ENCODE measurements at places on chromosomes 3 and 15.

- DNase-seq: no peak
Measured at GRCh38 chr15:83285284-83285978, 967 bp upstream of the BNC1 start.

DNA sequence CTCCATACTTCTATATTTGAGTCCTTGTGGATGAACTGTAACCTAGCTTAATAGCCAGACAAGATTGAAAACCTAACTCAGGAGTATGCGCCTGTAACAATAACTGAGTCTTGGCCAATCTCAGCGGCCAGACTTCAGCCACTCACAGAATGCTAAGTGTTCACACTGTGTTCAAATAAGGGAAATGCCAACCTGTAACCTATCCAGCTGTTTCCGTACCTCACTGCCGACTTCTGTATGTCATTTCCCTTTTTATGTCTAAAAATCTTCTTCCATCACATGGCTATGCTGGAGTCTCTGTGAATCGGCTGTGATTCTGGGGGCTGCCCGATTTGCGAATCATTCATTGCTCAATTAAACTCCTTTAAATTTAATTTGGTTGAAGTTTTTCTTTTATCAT lies 169.2 kb downstream of the NFKBIZ start:
- DNase-seq: no peak

DNA sequence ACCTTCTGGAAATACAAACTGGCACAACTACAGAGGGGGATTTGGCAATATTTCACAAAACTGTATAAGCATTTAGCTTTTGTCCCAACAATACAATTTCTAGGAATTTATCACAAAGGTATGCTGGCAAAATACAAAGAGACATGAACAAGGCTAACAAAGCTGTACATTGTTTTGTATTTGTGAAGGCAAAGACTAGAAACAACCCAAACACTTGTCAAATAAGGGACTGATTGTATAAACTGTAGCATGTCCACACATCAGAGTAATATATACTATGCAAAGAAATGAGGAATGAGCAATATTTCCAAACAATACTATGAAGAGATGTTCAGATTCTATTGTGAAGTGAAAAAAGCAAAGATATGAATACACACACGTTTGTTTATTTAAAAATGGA lies 26.4 kb downstream of the CP start:
- no peak for DNase-seq

GRCh38 chr3:71893702-71894479 lies 108.9 kb upstream of the PROK2 start:
- DNase-seq: no peak

DNA sequence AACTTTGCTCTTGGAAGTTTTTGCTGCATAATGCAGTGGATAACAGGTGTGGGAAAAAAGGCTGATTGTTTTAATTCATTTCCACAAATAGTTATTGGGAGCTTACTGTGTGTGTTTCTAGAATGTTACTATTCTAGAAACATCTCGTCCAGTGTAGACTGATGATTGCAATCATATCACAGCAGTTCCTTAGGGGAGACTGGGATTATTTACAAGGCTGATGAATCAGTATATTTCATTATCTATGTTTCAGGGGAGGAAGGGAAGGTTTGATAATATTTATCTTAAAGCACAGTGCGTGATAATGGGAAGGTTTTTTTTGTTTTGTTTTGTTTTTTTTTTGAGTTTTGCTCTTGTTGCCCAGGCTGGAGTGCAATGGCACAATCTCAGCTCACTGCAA lies 2.4 kb downstream of the USP13 start:
- DNase-seq: no peak

- no peak for DNase-seq
Measured at GRCh38 chr15:64412216-64412615, 24.6 kb downstream of the TRIP4 start.

DNA sequence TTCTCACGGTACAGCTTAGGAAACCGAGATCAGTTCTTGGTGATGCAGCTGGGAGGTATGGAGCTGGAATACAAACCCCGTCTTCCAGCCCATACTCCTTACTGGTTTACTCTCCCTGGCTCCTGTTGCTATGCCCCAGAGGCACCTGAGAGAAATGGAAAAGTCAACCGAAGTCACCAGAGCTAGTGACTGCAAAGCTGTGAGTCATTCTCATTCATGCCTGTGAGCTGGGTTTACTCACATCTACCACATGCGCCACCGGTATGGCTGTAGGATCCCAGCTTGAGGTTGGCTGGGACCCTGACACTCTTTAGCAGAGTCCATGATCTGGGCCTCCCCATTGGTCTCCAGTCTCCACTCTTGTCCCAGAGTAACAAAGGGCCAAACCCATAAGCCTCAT lies 111.5 kb upstream of the ETV5 start:
- DNase-seq: no peak

DNA sequence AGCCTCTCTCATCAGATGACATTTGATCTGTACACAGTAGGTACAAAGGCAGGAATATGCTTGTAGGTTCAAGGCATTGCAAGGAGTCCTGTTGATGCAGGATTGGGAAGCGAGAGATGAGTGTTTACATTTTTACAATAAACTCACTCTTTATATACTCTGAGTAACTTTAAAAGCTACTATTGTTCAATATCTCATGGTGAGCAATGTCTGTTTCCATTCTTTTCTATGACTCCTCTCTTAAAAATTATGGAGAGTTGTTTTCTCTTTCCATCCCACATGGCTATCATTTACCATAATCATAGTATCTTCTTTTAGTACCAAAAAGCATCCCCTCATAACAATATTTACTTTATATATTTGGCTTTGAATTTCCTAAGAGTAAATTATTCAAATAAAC lies 314.0 kb upstream of the CDIN1 start:
- no peak for DNase-seq

GRCh38 chr3:134991003-134991402 lies 195.9 kb downstream of the EPHB1 start:
- DNase-seq: no peak

DNA sequence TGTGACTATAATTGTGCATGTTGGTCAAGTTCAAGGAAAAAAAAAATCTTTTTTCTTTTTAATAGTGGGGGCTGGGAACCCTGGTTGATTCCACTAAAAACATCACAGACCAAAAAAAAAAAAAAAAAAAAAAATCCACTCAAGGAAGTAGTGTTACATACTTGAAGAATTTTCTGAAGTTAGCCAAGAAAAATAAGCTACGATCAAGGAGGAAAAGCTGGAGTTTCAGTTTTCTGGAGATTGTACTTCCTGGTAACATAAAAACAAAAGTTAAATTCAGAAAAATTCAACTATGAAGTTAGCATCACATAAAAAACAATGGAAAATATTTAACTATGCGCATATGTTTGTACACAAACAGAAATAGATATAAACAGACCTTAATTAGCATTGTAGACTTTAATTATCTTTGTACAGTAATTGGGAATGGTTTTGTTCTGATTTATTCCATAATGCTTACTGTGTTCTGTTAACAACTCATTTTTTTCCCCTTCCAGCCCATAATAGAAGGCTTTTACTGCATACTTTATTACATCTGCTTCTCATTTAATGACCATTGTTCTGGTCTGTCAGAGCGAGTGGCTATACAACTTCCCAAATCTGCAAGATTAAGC lies 194.3 kb downstream of the RORA start:
- DNase-seq: no peak

DNA sequence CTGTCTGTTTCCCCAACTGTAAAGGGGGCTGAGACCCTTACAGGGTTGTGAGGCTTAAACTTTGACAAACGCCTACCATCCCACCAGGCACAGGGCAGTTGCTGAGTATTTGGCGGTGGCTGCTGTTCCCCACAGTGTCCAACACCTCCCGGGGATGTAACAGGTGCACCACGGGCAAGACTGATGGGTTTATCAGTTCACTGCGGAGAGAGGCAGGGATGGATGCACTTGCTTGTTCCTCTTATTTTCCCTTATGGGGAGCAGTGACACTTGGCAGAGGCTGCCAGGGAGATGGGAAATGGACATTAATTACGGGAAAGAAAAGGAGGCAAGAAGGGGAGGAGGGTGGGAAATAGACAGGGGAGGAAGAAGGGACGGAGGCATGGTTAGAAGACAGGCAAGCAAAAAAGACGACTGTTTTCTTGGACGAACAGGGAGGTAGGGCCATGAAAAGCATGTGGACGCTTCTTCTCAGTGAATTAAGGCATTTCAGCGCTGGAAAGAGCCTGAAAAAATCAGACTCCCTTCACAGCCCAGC lies 16.6 kb upstream of the ADIPOQ start:
- DNase-seq: peak; percentile 69

- no peak for DNase-seq
Measured at GRCh38 chr3:172751175-172751704, 714 bp downstream of the ECT2 start.

DNA sequence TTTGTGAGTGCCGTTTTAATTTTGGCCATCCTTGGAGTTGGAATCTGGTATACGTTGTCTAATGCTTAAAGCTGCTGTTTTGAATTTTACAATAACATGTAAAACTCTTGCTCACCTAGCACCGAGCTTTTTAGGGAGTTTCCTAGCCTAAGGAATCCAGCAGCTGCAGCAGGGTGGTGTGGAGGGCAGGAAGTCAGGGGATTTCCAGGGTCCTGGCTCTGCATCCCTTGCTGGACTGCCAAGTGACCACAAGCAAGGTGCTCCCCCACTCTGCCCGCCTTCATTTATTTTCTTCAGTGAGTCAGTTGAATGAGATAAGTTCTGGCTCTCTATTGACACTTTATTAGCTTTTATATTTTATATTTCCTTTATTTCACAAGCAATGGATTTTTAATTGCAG lies 113.7 kb downstream of the ATG7 start:
- DNase-seq: no peak

DNA sequence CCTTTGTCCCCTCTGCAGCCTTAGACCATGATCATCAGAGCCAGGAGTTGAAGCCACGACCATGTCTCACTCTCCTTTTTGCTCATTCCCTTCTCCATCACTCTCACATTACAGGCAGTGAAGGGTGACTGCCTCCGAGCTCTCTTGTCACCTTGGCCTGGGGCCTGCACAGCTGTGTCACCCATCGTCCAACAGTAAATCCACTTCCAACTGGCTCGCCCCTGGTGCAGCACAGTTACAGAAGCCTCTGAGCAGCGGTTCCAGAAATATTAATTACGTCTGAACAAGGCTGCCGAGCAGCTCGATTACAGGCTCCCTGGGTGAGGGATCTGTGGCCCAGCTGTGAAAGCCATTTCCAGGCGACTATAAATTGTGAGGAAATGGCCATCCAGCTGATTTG lies 528.2 kb downstream of the NR2F2 start:
- DNase-seq: no peak

- no peak for DNase-seq
Measured at GRCh38 chr3:13024765-13025065, 48.5 kb downstream of the IQSEC1 start.

DNA sequence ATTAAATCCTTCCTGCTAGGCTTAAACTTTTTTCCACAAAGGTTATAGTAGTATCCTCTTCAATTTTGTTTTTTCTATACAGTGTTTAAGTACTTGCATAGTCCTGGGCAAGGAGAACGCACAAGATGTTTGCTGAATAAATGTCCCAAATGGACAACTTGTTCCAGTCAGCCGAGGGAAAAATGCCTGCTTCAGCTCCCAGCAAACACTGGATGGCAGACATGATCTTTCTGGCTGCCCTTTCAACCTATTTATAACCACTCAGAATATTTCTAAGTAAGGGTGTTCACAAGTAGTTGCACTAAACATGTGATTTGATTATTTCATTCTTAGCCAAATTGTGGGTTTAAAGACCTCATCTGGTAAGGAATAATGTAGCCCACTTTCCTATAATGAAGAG lies 29.8 kb downstream of the GNB4 start:
- DNase-seq: no peak

DNA sequence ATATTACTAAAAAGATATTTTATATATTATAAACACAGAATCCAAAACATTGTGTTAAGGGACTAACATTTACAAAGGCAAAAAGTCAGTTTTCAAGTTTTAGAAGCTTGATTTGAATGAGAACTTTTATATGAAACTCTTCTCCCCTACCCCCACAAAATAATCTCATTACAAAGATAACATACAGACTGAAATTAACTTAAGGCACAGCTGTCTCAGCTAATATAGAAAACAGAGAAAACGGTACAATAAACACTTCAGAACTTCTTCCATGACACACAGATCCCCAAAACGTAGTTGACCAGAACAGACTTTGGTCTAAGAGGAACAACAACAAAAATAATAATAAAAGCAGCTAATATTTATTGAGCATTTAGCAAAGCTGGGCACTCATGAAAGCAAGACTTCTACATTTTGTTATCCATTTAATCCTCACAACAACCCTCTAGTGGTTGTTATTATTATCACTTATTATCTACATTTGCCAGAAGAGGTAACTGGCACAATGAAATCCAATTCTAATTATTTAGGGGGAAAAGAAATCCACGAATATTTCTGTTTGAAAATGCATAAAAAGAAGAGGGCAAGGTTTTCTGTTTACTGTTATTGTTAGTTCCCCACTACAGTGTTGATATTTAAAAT lies 68.1 kb downstream of the PFN2 start:
- no peak for DNase-seq

DNA sequence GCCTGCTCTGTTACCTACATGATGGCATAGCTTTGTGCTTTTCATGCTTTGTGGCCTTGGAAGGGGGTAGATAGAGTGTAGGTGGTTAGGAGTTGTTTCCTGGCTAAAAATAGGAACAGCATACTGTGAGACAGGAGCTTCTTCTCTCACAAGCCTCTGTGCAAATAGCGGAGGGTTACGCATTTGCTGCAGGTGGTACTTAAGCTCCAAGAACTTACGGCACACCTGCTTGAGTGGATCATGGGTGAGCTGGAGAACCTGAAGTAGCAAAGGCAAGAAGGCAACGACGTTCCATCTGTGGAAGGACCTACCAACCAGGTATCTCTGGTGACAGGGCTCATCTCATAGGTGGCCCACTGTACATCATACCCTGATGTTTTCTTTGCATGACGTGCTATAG lies 66.0 kb downstream of the ST6GAL1 start:
- no peak for DNase-seq

- DNase-seq: no peak
Measured at GRCh38 chr3:62870321-62870720, 4.9 kb downstream of the CADPS start.

DNA sequence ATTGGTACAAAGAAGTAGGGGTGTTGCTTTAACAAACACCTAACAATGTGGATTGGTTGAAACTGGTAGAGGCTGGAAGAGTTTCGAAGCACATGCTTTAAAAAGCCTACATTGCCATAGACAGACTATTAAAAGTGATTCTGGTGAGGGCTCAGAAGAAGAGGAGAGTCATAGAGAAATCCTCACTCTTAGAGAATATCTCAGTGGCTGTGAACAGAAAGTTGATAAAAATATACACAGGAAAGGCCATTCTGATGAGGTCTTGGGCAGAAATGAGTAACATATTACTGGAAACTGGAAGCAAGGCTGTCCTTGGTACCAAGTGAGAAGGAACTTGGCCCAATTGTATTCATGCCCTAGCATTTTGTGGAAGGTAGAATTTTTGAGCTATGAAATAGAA lies 173.7 kb upstream of the CRBN start:
- no peak for DNase-seq

GRCh38 chr15:31869686-31870307 lies 160.5 kb upstream of the CHRNA7 start:
- DNase-seq: peak; percentile 62

Data from activated CD8-positive, alpha-beta memory T cell treated with anti-CD3 and anti-CD28 coated beads for 24 hours (primary cell).